NCI-H187 (cell line): ENCODE measurements at places on chromosomes 16 and 17.

GRCh38 chr16:4385789-4386450 is 14.3 kb downstream of the VASN start:
- DNase-seq, result no peak

- DNase-seq, result no peak
Measured at GRCh38 chr16:85051067-85051581, 23.5 kb downstream of the KIAA0513 start.

- DNase-seq, result no peak
Measured at GRCh38 chr16:21103941-21104860, 46.4 kb downstream of the DNAH3 start.

GRCh38 chr17:68832109-68832802 is 122.9 kb downstream of the ABCA8 start:
- no peak for DNase-seq

- no peak for DNase-seq
Measured at GRCh38 chr17:61211236-61211635, 188.4 kb upstream of the TBX2 start.

DNA sequence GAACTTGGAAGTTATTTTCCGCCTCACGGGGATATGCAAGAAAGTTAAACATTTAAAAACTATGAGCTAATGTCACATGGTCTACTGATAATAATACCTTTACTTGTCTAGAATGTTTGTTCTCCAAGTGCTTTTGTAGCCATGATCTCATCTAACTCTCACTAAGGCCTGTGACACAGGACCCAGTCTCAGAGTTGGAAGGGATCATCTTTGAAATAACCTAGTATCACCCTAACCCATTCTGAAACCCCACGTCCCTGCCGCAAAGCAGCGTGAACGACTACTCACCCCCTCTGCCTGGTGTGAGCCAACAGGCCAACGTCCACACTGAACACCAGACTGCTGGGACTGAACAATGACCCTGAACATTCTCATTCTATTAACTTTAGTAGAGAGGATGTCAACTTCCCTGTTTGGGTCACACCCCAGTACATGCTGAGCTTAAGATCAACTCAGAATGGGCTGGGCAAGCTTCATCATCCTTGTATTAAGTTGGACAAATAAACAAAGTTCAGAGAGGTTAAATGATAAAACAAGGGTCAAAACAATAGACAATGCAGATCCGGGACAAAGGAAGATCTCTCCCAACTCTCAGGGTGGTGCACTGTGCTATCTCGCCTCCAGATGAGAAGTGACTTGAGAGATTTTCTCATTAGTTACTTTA is 54.8 kb upstream of the BCAR1 start:
- no peak for DNase-seq

GRCh38 chr17:65800655-65801054 is 239.2 kb upstream of the AXIN2 start:
- no peak for DNase-seq

DNA sequence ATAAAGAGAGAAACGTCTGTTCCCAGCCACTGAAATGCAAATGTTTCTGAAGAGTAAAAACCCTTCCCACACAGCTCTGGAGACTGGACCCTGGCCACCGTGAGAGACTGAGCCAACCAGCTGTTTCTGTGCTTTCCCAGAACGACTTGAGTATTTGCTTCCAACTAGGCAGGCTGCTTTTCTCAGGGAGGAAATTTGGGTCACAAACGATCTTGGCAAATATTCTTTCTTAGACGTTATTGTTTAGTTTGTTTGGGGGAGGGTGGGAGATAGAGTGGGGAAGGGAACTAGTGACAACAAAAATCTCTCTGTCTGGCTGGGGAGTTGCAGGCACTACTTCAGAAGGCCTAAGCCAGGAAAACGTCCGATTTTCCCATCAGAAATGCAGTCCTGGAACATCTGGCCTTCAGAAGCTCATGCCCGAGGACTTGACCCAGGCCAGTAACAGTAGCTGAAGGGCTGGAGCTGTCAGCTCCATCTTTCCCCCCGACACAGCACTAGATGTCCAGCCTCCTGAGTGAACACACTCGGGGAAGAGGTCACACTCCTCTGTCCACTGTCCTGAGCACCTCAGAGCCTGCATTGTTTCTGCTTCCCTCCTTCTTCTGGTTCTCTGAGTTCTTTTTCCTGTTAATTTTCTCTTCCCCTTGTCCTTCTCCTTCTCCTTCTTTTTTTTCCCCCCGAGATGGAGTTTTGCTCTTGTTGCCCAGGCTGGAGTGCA is 4.0 kb downstream of the CCDC92B start:
- no peak for DNase-seq

DNA sequence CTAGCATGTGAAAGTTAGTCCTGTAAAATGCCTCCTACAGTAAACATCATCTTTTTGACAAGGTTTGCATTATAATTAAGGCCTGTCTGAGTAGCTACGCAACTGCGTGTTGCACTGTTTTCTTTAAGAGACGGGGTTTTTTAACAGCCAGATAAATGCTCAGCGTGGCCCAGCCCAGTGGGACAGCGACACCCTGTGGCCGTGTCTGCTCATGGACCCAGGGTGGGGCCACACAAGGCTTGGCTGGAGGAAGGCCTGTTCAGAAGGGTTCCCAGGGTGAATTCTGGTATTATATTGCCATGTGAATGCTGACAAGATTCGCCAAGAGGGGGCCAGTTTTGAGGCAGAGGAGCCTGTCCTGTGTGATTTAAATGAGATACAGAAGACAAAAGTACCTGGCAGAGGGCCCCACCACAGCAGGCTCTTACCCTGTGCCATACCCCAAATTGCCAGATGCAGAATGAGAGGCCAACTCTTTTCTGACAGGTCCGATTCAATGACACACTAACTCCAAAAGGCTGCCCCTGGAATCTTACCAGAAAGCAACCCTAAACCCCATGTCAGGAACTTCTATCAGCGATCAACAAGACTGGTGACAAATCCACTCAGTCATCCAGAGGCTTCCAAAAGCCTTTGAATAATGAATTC is 65.9 kb upstream of the IRX6 start:
- DNase-seq, result no peak

- DNase-seq, result no peak
Measured at GRCh38 chr16:4208341-4208751, 33.5 kb downstream of the SRL start.

- no peak for DNase-seq
Measured at GRCh38 chr17:17156511-17156910, 49.6 kb downstream of the PLD6 start.

GRCh38 chr16:66647866-66648265 is 43.4 kb downstream of the CMTM3 start:
- DNase-seq, result no peak

DNA sequence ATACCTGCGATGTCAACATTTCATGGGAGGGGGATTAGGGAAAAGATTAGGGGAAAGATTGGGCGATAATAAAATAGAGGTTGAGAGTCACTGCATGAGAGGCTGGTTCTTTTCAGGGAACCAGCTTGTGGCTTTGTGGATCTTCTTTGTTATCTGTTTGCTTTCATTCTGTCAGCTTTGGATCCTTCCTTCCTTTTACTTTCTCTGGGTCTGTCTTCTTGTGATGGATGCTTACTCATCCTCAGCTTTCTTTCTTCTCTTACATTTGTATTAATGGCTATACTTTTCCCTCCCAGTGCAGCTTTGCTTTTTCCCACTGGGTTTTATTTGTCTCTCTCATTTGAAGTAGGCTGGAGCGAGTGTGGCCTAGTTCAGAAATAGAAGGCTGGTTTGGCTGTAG is 47.1 kb downstream of the RPTOR start:
- DNase-seq, result no peak

GRCh38 chr17:28381141-28381825 is 9.8 kb downstream of the SARM1 start:
- no peak for DNase-seq

- DNase-seq, result no peak
Measured at GRCh38 chr17:16873174-16874035, 98.5 kb downstream of the TNFRSF13B start.

- DNase-seq, result no peak
Measured at GRCh38 chr17:49297141-49297540, 64.9 kb downstream of the ZNF652 start.

DNA sequence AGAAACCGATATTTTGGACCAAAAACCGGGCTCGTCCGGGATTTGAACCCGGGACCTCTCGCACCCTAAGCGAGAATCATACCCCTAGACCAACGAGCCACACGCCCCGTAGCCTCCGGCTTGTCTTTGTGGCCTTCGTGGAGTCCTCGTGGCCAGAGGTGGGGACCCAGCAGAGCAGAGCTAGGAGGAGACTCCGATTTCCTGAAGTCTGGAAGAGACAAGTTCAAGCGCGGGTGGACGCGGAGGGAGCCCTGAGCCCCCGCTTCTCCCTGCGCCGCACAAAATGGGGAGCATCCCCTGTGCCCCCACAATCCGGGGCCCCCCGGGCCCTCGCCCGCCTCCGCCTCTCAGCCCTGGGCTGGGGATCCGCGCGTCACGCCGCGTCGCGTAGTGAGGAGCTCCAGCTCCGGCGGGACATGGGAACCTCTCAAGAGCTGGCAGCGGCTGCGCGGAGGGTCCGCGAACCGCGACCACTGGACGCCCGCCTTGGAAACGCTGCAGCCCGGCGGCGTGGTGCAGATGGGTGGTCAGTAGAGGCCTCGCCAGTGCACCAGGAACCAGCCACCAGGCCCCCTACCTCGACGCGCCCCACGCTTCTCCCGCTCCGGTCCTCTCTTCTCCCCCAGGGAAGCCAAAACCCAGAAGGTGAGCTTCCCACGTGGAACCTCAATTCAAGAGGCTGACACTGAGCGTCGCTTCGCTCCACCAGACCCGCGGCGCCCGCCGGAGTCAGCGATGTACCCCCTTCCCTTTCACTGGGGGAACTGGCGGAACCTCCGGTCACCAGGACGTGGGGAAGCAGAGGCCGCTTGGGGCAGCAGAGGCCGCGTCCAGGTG is 5.2 kb upstream of the OR1F1 start:
- no peak for DNase-seq
